NCI-H1417 (cell line): ENCODE measurements at places on chromosomes 7 and 10.
A peak's percentile ranks its signal among the peaks of the same experiment; 100 is the strongest.

DNA sequence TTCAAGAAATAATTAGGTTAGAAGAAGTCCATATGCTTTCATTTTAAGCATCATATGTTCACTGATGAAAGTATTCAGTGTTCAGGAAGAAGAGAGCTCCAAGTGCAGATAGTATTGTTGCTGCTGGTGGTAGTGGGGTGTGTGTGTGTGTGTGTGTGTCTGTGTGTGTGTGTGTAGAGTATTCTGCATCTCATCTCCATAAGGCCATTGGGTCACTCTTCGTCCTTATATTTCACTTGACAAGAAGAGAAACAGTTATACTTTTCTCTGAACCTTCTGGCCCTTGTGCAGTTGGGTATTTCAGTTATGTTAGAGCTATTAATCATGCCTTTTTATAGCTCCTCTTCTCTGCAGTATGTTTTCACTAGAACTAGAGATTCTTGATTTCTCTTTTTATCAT is 26.2 kb downstream of the ADAM22 start:
- DNase-seq, result no peak

DNA sequence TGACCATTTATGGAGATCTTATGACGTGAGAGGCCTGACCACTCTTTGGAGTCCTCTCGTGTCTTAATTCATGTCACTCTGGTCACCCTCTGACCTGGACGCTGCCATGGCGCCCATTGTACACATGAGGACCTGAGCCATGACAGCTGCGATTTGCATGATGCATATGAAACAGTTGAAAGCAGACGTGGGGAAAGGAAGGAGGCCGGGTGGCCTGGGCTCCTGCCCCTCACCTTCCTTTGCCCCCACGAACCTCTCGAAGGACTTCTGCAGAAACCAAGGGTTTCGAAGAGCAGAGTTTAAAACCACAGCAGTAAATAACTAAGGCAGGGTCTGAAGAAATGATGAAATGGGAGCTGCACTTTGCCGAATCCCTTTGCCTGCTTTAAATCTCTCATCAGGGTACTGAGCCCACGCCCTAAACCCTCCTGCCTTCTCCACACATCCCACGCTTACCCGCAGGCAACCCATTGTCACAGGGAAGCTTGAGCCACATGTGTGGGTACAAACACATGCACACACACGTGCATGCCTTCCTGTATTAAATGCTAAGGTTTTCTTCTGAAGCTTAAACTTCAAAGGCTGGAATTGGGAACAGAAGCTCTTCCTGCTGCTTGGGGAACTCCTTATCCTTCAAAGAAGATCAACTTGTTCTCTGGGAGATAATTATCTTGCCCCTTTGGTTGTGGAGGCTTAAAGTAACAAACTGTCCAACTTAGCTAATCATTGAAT is 11.7 kb upstream of the CALML3 start:
- DNase-seq, result no peak

GRCh38 chr7:25014756-25015155 is 34.8 kb upstream of the OSBPL3 start:
- no peak for DNase-seq

- DNase-seq, result no peak
Measured at GRCh38 chr7:50869108-50869725, 86.5 kb upstream of the GRB10 start.

GRCh38 chr10:2883238-2883637 is 184.1 kb upstream of the PFKP start:
- DNase-seq, result no peak

DNA sequence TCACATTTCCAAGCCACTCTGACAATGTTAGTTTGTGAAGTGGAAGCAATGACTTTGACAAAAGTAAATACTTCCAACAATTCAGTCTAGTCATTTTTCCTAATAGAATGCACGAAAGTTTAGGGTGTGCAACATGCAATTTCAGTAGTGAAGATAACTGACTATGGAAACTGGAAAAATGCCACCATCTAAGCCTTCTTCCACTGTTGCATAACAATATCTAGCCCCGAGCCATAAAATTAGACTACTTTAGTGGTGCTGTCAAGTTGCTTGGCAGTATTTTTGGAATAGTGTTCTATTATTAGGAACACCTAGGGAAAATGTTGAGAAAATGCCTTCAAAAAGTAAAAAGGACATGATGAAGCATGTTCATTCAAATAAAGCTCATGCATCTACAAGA is 17.9 kb downstream of the SEMA3A start:
- peak; percentile 44 for DNase-seq

DNA sequence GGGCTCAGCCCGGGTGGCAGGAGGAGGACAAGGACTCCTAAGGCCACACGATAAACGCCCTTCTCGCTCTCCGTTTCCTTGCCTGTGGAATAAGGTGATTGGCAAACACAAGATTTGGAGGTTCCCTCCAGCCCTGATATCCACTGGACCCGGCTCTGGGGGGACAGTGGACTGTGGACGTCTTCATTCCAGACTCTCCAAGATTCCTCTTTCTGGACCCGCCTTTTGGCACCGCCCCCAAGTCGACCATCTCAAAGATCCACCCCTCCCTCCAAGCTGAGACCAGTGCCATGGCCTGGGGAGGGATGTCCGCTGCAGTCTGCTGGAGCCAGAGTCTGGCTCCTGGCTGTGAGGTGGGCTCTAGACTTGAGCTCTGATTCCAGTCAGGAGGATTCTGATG is 23.6 kb downstream of the ZNF783 start:
- peak; percentile 19 for DNase-seq

GRCh38 chr10:68813559-68813958 is 13.8 kb upstream of the STOX1 start:
- DNase-seq, result no peak

GRCh38 chr10:69458430-69459100 is 7.3 kb downstream of the TSPAN15 start:
- no peak for DNase-seq

DNA sequence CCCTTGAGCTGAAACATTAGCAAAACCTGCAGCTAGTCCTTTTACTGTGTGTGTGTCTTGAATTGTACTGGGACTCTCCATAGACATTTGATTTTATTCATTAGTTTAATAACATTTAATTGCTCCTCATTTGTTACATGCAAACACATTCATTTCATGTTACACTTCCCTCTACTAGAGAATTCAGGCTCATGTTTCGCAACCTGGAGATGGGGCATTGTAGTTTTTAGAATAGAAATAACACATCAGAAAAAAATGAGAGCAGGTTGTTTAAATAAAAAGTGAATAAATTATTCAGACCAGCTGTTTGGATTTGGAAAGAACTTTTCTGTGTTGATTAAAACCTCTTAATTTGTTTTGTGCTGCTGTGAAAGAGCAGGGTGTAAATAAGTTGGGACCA is 243.9 kb downstream of the ETV1 start:
- DNase-seq, result no peak

GRCh38 chr10:71333129-71333887 is 14.2 kb downstream of the SLC29A3 start:
- DNase-seq, result peak; percentile 23

GRCh38 chr10:133527771-133528271 is 658 bp downstream of the CYP2E1 start:
- DNase-seq, result no peak
